ENCODE measurements at places on chromosomes 12 and 14. TPM values are rescaled to one million over a fixed set of nuclear protein-coding genes. Genes with fewer than 3 reads are reported as not detected.

NINJ2 gene
- total RNA-seq: 8.3 TPM

PMEL gene
- not detected for total RNA-seq

ZC2HC1C gene
- total RNA-seq: 4.3 TPM

- DNase-seq: no peak
- no peaks in the 10 kb centered on the region for H3K36me3 ChIP-seq
- no peaks in the 10 kb centered on the region for H3K4me1 ChIP-seq
- no peak overlapping the region for H3K4me3 ChIP-seq
Measured at GRCh38 chr14:102571043-102571442, 21.4 kb upstream of the RCOR1 start.

DNA sequence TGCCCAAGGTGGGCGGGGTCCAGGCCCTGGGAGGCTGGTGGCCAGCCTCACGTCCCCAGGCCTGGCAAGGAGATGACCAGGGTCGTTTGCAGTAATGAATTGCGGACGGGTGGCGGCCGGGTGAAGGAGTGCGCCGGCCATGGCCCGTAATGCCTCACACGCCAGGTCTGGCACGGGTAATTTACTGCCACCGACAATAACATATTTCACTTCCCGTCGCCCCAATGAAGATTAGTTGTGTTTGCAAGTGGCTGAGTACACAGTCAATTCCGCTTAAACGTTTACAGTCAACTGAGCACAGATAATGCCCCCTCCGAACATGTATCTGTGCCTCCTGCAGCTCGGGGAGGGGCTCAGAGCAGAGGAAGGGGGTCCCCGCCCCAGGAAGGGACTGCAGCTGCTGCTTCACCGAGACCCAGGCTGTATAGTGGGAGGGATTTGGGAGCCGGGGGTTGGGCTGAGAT lies 48.3 kb downstream of the MVK start:
- H3K4me3 ChIP-seq: no peak overlapping the region
- H3K27ac ChIP-seq: no peak overlapping the region
- no peaks in the 10 kb centered on the region for H3K4me1 ChIP-seq
- peaks cover 5% of the 10 kb centered on the region for H3K27me3 ChIP-seq
- no peaks in the 10 kb centered on the region for H3K36me3 ChIP-seq

GRCh38 chr12:32558903-32559302 lies 120.2 kb upstream of the DNM1L start:
- no peak overlapping the region for H3K4me3 ChIP-seq
- H3K27ac ChIP-seq: peak overlapping the region; percentile 4
- H3K27me3 ChIP-seq: no peaks in the 10 kb centered on the region
- H3K36me3 ChIP-seq: no peaks in the 10 kb centered on the region

Measured in sigmoid colon (tissue), 7 donors.